ENCODE measurements at places on chromosomes 16 and 17.

DNA sequence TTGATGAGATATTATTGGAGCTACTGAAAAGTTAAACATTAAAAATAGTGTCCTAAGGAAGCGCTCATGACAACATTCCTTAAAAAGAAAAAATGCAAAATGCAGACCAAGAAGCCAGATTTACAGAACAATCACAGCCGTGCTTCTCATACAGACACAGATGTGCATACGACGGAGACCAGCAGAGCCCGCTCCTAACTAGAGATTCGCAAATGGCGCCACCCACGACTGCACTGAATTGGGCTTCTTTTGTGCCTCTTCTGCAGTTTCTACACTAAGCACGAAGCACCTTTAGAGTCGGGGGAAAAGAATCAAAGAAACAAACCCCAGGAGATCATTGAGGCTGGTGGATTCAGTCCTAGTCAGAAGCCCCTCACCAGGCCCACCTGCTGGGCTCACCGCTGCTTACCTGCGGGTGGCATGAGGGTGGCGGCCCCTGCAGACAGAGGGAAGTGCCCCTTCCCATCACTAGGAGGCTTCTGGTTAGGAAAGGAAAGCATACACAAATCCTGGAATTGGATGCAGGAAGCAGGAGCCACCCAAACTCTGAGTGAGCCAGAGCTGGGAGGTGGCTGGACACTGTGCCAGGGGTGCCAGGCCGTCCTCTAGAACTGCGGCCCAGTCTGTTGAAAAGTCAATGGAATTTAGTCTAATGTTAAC is 64.9 kb upstream of the CHMP6 start:
- no peak for DNase-seq

DNA sequence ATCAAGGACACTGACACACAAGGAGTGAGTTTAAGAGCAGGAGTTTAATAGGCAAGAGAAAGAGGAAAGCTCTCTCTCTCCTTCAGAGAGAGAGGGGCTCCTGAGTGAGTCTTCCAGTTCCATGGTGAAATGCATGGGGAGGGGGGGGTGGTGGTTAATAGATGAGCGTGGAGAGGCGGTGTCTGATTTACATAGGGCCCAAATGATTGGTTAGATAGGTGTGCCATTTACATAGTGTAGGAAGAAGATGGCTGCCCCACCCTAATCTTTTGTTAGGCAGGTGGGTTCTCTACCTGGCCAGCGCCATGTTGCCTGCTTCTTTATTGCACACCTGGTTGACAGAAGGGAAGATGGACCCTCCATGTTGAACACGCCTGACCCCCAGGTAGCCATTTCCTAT is 250.0 kb upstream of the CACNG5 start:
- DNase-seq = no peak

DNA sequence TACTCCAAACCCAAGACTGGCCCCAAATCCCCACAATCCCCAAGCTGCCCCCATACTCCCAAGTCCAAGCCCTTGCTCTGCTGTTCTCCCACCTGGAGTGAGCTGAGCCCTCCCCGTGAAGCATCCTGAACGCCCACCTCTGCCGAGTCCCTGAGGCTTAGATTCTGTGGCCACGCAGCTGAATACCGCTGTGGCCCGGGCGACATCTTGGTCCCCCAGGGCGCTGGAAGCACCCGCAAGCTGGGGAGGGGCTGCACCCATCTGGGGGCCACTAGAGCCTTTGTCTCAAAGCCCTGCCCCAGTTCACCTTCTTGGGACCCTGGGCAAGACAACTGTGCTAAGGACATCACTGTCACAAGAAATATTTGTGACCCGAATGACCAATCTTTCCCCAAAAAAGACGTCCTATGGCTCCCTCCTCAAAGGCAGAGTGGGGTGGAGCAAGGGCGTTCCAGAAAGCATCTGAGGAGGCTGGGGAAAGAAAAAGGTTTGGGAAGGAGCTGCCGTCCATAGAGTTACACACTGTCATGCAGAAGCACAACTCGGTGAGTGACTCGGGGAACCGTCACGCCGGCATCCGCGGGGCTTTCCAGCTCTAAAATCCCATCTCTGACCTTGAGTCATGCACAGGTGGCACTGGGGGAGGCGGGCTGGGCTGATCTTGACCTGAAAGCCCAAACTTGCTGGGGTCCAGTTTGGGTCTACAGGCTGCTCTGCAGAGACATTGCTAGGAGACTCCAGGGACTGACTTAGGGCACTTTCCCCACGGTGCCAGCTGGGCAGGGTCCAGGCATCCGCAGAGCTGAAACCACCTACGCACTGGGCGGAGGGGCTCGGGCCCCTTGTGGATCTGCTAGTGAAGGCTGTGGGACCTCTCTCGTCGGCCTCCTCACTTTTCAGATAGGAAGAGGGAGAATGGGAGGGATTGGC is 6.6 kb downstream of the PTX4 start:
- no peak for DNase-seq

DNA sequence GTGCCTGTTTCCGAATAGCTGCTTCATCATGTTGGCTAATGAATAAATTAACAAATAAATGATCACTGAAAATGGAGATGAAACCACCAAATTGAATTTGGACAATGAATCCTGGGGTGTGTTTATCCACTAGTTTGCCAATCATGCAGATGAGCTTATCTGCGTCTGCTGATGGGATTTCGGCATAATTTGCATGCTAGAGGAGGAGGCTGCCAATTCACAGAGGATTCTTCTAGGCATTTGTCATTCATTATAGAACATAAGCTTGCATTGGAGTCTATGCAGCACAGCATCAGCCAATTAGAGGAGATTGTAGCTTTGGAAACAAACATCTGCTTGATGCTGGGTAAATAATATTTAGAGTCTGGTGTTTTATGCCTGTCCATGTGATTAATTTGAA is 123.1 kb downstream of the NPIPB5 start:
- no peak for DNase-seq

Data from right hindlimb (tissue), 1 donor.